ENCODE measurements at places on chromosomes 7 and 10.

DNA sequence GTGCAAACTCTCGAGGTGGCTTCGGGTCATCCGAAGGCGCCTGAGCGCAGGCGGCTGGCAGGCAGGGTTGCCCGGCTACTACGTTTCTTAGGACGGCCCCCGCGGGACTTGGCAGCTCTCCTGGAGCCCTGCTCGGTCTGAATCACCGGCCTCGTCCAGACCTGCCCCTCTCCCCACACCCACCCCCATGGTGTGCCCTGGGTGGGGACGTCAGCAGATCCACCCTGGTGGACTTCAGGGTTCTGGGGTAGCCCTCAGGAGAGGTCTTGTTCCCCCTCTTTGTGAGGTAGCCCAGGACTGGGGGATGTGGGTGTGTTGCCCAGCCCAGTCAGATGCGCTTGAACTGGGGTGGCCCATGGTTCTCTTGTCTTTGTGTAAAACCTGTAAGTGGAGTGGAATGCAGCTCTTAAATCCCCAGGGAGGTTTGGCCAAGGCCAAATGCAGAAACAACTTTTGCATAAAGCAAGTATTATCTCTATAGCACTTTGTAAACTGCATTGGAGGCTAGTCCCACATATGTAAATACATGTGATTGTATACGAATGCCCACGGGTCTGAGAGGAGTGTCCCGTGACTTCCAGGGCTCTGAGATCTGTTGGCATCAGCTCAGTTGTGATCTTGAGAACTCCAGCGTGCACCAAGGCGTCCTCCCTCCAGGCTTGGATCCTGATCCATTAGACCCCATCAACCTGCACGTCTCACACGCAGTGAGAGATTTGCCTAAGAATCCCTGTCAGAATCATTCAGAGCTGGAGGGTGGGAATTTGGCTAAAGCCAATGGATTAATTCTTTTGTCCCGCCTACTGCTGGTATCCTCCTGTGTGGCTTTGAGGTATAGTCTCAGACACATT, 1.8 kb downstream of the PFKFB3 start:
- DNase-seq = no peak

DNA sequence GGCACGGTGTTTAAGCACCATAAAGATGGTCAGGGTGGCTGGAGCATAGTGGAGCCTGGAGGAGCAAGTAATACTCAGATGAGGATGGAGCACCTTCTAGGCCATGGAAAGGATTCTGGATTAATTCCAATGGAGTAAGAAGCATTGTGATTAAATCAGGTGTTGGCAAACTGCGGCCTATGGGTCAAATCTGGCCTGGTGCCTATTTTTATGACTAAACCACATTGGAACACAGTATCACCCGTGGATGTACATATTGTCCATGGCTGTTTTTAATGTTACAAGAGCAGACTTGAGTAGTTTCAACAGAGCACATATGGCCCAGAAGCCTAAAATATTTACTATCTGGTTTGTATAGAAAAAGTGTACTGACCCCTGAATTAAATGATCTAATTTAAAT, 49.9 kb upstream of the TMEM248 start:
- no peak for DNase-seq

DNA sequence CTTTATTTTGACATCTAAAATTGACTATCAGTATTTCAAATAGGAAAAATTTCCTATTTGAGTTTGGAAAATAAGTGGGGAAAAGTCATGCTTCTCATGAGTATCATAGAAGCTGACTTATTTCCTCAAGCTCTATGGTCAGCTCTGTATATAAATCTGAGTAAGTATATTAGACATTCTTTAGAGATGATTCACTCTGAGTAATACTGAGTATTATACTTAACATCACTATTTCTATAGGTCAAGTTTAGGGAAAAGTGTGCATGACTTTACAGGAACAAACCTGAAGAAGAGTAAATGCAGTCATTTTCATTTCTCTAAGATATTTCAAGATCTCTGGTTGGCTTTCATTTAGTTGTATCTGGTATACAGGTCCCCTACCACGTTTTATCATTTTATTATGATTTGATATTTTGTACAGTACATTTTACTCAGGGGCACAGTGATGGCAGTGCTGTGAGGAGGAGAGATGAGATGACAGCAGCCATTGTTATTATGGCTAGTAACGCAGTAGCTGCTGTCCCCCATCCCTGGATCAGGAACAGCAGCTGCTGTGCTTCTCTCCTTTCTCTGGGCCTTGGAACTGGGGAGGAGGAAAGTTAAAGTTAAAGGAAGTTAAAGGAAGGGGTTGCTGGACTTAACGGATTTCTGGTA, 15.2 kb downstream of the SND1 start:
- no peak for DNase-seq

GRCh38 chr7:129279757-129280156, 54.9 kb downstream of the AHCYL2 start:
- no peak for DNase-seq

DNA sequence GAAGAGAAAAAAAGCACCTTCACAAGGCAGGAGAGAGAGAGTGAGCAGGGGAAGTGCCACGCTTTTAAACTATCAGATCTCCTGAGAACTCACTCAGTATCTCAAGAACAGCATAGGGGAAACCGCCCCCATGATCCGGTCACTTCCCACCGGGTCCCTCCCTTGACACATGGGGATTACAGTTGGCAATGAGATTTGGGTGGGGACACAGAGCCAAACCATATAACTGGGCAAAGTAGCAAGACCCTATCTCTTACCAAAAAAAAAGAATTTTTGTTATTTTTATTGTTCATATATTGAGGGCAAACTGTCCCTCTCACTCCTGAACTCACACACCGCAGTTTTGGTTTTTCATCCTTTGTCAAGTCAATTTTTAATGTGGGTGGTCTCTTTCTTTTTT, 18.2 kb upstream of the ZRANB1 start:
- no peak for DNase-seq

GRCh38 chr10:12785415-12785831, 216.1 kb downstream of the CCDC3 start:
- DNase-seq = no peak

DNA sequence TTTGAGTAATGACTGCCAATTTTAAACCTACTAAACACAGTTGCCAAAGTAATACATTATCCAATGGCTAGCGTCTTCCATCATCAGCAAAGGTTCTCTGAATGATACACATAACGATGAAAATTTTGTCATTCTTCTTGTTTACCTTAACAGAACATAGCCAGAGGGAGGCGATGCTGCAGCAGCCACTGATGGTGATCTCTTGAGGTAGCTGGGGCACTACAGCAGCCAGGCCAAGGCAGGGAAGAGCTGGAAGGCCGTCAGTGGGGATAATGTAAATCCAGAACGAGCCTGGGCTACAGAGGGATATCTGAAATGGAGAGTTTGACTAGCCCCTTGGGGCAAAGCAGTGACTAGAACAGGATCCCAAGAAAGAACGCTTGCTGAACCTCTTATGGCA, 38.8 kb downstream of the PRPS1L1 start:
- DNase-seq = no peak

- no peak for DNase-seq
These were observed 80.0 kb downstream of the SDK1 start for GRCh38 chr7:3380886-3381685.

- DNase-seq = no peak
These were observed 2.4 kb upstream of the CRPPA start for GRCh38 chr7:16423761-16424160.

- DNase-seq = no peak
These were observed 48.8 kb upstream of the SAMD8 start for GRCh38 chr10:75062506-75063299.

GRCh38 chr7:30877015-30877769, 34.5 kb upstream of the AQP1 start:
- DNase-seq = no peak

GRCh38 chr7:100547872-100548271, 8.9 kb downstream of the AGFG2 start:
- DNase-seq = no peak

DNA sequence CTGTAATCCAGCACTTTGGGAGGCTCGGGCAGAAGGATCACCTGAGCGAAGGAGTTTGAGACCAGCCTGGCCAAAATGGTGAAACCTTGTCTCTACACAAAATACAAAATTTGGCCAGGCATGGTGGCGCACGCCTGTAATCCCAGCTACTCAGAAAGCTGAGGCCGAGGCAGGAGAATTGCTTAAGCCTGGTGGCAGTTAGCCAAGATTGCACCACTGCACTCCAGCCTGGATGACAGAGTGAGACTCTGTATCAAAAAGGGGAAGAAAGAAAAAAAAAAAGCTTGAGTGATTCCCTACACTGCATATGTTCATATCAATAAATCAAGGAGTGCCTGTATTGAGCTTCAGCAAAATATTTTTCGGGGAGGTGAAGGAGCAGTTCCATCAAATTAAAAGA, 45.8 kb upstream of the SRRM3 start:
- no peak for DNase-seq

DNA sequence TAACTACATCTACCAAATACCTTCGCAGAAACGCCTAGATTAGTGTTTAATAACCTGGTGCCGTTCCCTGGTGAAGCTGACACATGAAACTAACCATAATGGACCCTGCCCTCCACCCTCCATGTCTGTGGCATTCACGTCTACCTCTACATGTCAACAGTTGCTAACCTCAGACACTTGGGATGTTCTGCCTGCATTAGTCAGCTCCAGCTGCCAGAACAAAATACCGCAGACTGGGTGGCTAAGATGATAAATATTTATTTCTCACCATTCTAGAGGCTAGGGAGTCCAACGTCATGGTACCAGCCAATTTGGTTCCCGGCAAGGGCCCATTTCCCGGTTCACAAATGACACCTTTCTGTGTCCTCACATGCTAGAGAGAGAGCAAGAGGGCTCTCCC, 118.5 kb upstream of the CHST15 start:
- DNase-seq = no peak

- DNase-seq = no peak
These were observed 16.7 kb downstream of the LIPF start for GRCh38 chr10:88680958-88681357.

DNA sequence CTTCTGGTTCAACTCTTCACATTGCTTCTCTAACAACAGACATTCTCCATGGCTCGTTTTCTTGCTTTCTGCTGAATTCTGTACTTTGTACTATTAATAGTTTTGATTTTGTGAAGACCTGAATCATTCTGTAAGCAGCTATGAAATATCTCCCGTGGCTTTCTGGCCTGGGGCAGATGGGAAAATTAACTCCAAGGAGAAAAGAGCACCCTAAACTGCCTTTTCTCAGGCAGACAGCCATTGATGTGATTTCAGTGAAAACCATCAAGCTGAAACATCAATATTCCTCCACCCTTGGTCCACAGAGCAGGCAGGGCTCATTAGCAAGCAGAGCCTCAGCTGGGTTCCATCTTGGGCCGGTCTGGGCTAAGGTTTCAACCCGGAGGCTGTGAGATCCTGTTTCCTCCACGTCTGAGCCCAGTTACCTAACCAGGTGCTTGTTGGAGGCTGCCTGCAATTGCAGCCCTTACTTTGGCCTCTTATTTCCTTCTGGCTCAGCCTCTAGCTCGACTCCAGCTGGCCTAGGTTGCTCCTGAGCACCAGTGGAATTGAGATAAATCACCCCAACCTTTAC, 21.1 kb upstream of the EZH2 start:
- no peak for DNase-seq

GRCh38 chr7:1669954-1670893, at the start of gene ELFN1:
Gene ELFN1 (plus strand): TSS chr7:1670277. CDS start chr7:1744597, 74,320 bp downstream.
- no peak for DNase-seq

GRCh38 chr7:107450970-107451369, 18.9 kb upstream of the GPR22 start:
- no peak for DNase-seq

DNA sequence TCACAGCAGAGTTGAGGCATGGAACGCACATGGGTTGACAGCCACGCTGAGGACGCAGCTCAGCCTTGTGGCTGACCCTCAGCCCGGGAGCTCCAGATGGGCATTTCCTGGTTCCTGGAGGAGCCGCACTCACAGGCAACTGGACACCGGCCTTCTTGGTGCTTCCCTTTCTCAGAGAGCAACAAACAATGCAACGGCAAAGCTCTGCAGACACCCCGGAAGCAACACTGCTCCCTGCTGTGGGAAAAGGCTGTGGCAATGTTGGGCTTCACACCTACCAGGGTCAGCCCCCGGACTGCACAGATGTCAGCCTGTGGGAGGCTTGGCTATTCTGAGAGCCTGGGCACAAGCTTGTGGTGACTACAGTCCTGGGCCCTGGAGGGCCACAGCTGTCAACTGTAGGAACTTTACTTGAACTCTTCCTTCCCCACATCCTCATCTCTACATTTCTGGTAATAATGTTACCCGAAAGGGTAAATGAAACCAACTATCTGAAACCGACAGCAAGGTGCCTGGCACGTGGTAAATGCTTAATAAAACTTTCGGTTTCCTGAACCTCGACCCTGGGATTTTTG, 597.5 kb upstream of the MKI67 start:
- no peak for DNase-seq

GRCh38 chr10:114042895-114043531, 653 bp upstream of the ADRB1 start:
- peak; percentile 80 for DNase-seq

DNA sequence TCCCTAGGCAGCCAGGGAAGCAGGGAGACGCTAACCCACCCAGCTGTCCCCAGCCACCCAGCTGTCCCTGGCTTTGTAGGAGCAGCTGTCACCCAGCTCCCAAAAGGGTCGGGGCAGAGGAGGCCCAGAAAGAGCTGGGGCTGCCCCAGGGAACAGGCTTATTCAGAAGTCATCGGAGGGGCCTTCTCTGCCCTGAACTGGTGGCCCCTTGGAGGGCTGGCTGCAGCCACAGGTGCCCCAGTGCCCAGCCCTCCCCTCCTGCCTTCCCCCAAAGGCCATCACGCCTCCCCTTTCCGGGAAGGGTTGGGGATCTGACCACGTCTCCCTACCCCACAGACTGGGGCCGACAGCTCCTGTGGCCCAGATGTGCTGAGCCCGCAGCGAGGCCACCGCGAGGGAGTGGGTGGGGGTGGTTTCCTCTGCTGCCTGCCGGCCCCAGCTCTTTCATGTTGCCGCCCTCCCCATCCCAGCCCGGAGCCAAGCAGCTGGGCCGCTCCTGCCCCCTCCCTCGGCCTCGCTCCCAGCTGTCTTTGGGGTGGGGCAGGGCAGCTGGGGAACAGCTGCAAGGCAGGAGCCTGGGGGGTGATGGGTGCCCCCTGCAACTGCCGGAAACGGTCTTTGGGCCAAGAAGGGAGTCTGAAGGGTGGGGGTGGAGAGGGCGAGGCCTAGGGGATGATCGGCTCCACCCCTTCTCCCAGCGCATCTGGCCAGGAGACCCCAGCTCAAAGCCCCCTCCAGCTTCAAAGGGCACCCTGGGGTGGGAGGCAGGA, 16.8 kb downstream of the TRIM8 start:
- DNase-seq = peak; percentile 55

DNA sequence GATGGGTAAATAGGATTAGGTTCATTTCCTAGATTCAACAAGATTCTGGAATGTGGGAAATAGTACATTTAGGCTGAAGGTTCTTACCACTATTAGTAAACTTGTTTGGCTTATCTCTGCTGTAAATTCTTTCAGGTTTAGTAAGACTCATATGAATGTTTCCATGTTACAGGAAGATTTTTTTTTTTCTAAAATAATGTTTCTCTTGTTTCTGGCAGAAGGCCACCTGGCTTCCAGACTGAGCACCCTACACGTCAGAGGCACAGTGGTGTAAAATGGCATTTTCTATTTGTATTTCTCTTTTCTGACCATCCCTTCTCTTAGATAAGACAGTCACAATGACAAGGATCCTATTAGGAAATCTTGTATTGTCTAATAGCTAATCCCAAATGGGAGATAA, 22.7 kb upstream of the AASS start:
- DNase-seq = no peak

- DNase-seq = no peak
These were observed 22.0 kb upstream of the TNPO3 start for GRCh38 chr7:129076886-129077285.

- DNase-seq = no peak
These were observed 14.6 kb downstream of the WBP1L start for GRCh38 chr10:102758240-102758932.

GRCh38 chr10:22823109-22823508, 104.7 kb upstream of the ARMC3 start:
- DNase-seq = no peak

All from putamen (tissue), 1 donor.